ENCODE measurements at places on chromosomes 2 and 18. TPM values are rescaled to one million over a fixed set of nuclear protein-coding genes. Genes with fewer than 3 reads are reported as not detected.

The NOSTRIN gene
- 7.2 TPM for total RNA-seq

The PRSS56 gene
- not detected for total RNA-seq

The IL36RN gene
- total RNA-seq, result not detected

The ST8SIA5 gene
- total RNA-seq, result 31.9 TPM

The TLX2 gene
- total RNA-seq, result not detected

The TXNDC2 gene
- not detected for total RNA-seq

The KIAA2012 gene
- total RNA-seq, result 1.9 TPM

The DCDC2C gene
- total RNA-seq, result 1.6 TPM

The APOB gene
- total RNA-seq, result 0.94 TPM

The STPG4 gene
- total RNA-seq, result 1.9 TPM

The LRRC30 gene
- total RNA-seq, result not detected

The REG3A gene
- total RNA-seq, result not detected

The AFF3 gene
- 153 TPM for total RNA-seq

The TCF23 gene
- not detected for total RNA-seq

The CCDC85A gene
- total RNA-seq, result 34.4 TPM

The TNS1 gene
- 10.3 TPM for total RNA-seq

The KIF1A gene
- total RNA-seq, result 300 TPM

The BUB1 gene
- total RNA-seq, result 16.6 TPM

The IRS1 gene
- total RNA-seq, result 21.9 TPM

The FAM124B gene
- total RNA-seq, result 6.9 TPM

The PTPRM gene
- 61.0 TPM for total RNA-seq

The SATB2 gene
- total RNA-seq, result 826 TPM

The RTKN gene
- 5.0 TPM for total RNA-seq

The LYG2 gene
- total RNA-seq, result not detected

The ANKRD30B gene
- total RNA-seq, result 2.2 TPM

The DNAJC5G gene
- total RNA-seq, result not detected

The OTOS gene
- not detected for total RNA-seq

The C2orf92 gene
- total RNA-seq, result 11.3 TPM

The GLI2 gene
- 6.3 TPM for total RNA-seq

The ABCG8 gene
- total RNA-seq, result 0.31 TPM

The GPBAR1 gene
- not detected for total RNA-seq

Measured in parietal lobe (tissue), 2 donors.